CD4-positive, alpha-beta T cell treated with Interleukin-15 for 1 hour (primary cell): ENCODE measurements at places on chromosomes 1 and 21.

GRCh38 chr1:225597926-225598575 is 54.9 kb downstream of the ENAH start:
- no peak for DNase-seq

DNA sequence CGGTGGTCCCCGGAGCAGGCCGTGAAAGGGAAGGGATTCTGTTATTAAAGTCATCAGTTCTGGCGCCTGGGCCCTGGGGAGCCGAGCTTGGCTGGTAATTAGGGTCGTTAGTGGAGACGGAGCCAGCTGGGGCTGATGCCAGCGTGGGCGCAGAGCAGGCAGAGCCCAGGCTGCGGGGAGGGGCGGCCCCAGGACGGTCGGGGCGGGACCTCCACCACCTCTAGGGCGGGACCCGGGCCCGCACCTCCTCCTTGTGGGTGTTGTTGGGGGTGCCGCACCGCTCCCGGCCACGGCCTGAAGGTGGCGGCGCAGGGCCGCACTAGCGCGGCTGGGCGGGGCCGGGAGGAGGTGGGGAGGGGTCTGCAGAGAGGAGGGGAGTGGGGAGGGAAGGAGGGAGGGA is 470.6 kb downstream of the PTPRU start:
- no peak for DNase-seq

- DNase-seq: no peak
Observed at GRCh38 chr1:182101415-182102042, 40.0 kb upstream of the ZNF648 start.

DNA sequence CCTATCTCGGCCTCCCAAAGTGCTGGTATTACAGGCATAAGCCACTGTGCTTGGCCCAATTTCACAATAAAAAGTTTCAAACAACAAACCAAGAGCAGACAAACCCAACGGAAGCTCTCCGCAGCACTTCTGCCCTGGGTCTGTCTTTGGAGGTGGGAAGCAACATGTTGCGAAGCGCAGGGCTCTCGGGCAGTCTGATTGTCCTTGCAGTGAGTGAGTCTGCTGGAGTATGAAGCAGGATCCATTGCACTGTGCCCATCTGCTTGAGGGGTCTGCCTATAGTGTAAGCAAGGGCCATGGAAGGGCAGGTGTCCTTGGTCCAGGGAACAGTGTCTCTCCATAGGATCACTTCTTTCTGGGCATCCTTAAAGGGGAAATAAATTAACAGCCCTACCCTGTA is 14.6 kb upstream of the PARP1 start:
- no peak for DNase-seq

- DNase-seq: no peak
Observed at GRCh38 chr1:152817309-152817708, 5.5 kb downstream of the LCE1B start.

- no peak for DNase-seq
Observed at GRCh38 chr21:44566403-44566802, 7.1 kb upstream of the KRTAP10-4 start.

DNA sequence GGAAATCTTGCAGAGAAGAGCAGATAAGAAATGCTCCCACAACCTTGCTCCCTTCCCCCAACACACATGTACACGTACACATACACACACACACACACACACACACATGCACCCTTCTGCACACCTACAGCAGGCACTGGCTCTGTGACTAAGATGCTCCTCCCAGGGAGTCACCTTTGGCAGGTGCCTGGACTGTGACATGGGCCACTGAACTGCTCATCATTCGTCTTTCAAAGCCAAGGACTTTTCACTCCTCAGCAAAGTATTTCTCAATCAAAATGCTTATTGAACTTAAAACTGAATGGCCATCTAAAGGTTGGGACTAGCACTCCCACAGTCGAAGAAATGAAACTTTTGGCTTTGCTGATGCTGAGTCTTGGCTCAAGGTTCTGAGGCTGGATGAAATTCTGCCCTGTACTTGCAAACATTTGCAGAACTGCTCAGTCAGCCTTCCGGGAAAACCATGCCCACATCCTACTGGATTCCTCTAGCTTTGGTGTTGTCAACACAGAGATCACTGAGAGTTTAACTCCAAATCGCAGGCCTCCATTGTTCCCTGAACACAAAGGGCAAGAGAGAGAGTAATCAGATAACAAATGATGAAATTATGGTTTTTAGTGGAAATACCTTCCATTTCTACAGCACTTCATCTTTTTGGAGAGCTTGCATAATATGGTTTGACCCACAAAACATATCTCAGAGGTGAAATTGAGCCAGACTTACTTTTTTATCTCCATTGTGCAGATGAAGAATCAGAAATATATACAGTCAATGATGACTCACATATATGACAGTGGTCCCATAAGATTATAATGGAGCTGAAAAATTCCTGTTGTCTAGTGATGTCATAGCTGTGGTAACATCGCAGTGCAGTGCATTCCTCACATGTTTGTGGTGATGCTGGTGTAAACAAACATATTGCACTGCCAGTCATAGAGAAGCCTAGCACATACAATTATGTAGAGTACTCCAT is 72.4 kb upstream of the BCAR3 start:
- no peak for DNase-seq

- DNase-seq: no peak
Observed at GRCh38 chr21:46264690-46265144, 20.7 kb downstream of the MCM3AP start.

- DNase-seq: peak; percentile 32
Observed at GRCh38 chr1:155127105-155127966, at the start of gene EFNA1. Gene EFNA1, plus strand, starts transcription at chr1:155127876. Its CDS starts 102 bp downstream, at chr1:155127978.

- DNase-seq: peak; percentile 33
Observed at GRCh38 chr1:11842154-11843041, 5.2 kb downstream of the NPPA start.

GRCh38 chr1:160789702-160790611 is 6.0 kb upstream of the LY9 start:
- DNase-seq: peak; percentile 86

DNA sequence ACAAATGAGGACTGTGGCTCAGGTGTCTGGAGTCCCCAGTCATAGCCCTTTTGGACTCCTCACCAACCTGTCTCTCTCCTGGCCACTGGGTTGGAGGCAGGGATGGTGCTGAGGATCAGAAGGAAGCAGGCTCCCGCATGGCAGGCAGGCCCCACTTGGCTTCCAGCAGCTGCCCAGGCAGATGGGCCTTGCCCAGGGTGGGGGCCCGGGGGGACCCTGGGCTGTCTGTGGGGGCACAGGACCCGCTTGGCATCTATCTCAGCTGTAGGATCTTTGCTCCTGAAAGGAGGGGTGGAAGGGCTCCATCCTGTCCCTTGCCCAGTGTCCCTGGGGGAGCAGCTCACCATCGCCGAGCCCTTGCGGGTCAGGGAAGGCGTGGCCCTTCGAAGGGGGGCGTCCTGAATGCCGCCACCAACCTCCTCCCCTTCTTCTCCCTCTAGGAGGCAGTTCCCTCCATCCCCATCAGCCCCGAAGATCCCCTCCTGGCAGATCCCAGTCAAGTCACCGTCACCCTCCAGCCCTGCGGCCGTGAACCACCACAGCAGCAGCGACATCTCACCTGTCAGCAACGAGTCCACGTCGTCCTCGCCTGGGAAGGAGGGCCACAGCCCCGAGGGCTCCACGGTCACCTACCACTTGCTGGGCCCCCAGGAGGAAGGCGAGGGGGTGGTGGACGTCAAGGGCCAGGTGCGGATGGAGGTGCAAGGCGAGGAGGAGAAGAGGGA is 154.5 kb downstream of the PEX14 start:
- no peak for DNase-seq

- no peak for DNase-seq
Observed at GRCh38 chr1:37731312-37732019, 33.5 kb downstream of the EPHA10 start.

DNA sequence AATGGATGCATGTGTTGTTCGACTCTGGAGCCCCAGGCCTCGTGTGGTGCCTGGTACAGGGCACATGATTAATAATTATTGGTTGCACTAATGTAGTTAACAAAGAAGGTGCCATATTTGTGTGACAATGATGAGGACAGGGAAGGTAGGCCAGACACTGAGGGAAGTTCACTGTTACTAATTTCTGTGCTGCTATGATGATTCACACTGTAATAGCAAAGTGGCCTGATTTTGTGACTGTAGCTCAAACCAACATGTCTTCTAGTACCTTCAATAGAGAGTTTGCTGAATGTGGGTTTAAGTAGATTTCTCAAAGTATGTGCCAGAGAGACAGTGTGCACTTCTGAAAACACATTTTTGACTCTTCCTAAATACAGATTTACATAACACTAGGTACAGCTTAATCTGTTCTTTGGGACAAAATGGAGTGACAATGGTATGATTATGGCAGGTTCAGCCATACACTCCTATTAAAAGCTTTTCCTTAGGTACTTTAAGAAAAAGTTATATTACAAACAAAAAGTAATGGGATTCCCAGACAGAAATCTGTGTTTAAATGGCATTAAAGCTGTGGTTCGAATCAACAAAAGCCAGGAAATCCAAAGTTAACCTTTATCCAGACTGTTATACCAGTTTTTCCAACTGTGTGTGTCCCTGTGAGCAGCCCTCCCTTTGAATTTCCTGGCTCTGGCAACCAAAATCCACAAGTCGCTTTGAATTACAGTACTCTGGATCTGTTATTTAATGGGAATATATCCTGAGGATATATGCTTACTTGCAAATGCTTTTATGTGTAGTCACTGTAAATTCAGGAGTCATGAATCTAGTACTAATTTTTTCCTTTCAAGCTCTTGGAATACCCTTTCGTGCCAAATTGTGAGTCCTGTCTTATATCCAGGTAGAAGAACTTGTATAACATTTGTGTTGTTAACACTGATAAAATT is 277.1 kb upstream of the SGIP1 start:
- no peak for DNase-seq

GRCh38 chr21:29105218-29105617 is 25.2 kb upstream of the MAP3K7CL start:
- DNase-seq: no peak

DNA sequence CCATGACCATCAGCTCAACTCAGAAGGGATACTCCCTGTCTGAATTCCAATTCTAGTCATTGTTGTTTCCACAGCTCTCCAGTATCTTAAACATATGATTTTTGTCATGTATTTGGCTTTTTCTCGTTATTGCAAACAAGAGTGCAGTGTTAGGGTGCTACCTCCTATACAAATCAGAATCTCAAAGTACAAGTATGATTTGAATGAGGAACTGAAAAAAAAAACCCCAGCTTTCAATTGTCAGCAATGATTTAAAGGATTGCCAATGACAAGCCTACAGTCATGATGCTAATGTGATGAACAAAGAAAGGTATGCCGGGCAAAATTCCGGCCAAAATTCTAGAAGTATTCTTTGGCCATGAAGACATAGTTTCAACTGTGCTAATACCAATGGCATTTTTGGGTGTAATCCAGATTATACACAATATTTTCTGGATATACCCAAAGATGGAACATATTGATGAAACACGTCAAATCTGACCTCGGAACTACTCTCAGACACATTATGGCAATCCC is 14.9 kb downstream of the TMEM35B start:
- no peak for DNase-seq

- DNase-seq: no peak
Observed at GRCh38 chr1:228940926-228941325, 205.6 kb downstream of the RHOU start.

- DNase-seq: no peak
Observed at GRCh38 chr1:113975211-113975895, 3.9 kb upstream of the OLFML3 start.

GRCh38 chr1:43043695-43044094 is 85.0 kb upstream of the SLC2A1 start:
- no peak for DNase-seq

DNA sequence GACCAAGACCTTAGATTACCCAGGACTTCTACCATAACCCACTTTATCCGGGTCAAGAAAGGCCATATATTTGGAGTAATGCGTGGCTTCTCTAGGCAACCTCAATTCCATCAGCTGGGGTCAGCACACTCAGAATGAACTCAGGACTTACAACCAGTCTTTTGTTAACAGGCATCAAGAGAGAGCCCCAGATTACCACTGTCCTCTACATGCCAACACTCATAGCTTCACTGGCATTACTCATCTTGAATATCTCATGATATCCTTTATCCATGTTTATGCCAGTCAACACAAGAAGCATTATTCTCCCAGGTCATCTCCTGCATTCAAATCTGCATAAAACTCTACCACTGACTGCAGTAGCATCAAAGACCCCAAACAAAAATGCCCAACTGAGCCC is 6.6 kb upstream of the FCGR2A start:
- DNase-seq: no peak

- no peak for DNase-seq
Observed at GRCh38 chr21:32141318-32141633, 137.6 kb downstream of the MIS18A start.

DNA sequence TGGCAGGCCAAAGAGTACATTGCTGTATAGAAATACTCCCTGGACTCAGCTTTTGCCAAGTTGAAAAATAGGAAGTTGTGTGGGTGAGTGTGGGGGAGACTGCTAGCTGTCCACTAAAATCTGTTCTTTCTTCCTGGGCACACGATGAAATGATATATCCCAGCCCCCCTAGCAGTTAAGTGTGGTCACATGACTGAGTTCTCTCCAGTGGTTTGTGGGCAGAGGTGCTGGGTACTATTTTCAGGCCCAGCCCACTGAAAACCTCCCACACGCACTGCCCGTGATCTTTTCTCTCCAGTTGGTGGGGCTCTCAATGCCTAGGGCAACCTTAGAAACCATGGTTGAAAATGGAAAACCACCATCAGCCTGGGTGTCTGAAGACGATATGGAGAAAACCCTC is 119.7 kb upstream of the LMO4 start:
- no peak for DNase-seq

- no peak for DNase-seq
Observed at GRCh38 chr1:225453797-225454648, 26.2 kb upstream of the LBR start.

GRCh38 chr1:200845360-200845759 is 27.4 kb upstream of the GPR25 start:
- DNase-seq: no peak

GRCh38 chr1:40519517-40519916 is 10.9 kb downstream of the EXO5 start:
- no peak for DNase-seq

DNA sequence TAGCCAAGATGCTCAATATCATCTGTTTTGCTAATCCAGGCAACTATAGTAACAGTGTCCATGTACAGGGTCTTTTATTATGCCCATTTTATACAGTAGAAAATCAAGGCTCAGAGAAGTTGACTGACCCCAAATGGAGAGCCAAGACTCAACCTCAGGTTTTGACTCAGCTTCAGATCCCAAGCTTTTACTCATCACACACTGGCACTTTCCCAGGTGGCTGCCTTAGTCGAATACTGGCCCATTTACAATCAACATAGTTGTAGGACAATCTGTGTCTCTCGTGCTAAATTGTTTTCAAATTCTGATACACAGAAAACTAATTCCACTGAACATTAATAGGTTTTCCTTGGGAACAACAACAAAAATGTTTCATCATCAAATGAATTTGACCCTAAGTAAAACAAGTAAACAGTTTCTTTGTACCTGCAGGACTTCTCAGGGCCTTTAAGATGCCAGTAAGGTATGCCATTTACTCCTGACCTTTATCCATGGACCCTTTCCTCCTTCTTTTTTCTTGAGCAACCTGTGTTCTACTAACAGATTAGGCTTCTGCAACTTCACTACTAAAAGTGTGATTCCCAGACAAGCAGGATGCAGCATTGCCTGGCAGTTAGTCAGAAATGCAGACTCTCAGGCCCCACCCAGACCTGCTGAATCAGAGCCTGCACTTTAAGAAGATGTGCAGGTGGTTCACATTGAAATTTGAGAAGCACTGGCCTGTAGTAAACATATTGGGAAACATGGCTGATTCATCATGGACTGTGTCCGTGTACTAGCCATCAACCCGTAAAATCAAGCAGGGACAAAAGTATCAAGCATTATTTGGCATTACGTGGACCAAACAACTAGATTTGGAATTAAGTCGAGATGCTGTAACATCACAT is 128.8 kb downstream of the RRAGC start:
- no peak for DNase-seq

GRCh38 chr1:56576880-56577405 is 2.4 kb downstream of the PLPP3 start:
- no peak for DNase-seq
